ENCODE measurements at places on chromosomes 2 and 18. TPM values are rescaled to one million over a fixed set of nuclear protein-coding genes. Genes with fewer than 3 reads are reported as not detected.

PLEK gene
- 0.06 TPM for total RNA-seq

RUFY4 gene
- total RNA-seq: not detected

SMYD1 gene
- total RNA-seq: not detected

MTCL1 gene
- 63.1 TPM for total RNA-seq

SYT4 gene
- not detected for total RNA-seq

UGT1A8 gene
- total RNA-seq: 0.07 TPM

IL36RN gene
- total RNA-seq: 0.05 TPM

GYPC gene
- not detected for total RNA-seq

TRIM43 gene
- total RNA-seq: 0.13 TPM
